ENCODE measurements at places on chromosomes 1 and 21.
A peak's percentile ranks its signal among the peaks of the same experiment; 100 is the strongest.

DNA sequence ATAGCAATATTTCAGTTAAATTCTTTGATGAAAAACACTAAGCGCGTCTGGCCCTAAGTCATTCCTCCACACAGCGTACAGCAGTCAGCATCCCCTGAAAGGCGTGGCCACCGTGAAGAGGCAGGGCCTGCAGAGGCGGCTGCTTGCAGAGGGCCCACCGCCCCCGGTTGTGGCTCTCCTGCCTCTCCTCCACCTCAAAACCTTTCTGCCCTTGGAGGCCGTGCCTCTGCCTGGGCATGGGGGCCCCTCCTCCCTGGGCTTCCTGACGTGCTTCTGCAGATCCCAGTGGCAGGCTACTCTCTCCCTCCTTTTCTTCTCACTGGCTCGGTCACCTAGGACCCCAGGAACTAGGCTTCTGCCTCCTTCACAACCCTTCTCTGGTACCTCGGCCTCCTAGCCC is 16.2 kb downstream of the CLSTN1 start:
- DNase-seq: no peak

DNA sequence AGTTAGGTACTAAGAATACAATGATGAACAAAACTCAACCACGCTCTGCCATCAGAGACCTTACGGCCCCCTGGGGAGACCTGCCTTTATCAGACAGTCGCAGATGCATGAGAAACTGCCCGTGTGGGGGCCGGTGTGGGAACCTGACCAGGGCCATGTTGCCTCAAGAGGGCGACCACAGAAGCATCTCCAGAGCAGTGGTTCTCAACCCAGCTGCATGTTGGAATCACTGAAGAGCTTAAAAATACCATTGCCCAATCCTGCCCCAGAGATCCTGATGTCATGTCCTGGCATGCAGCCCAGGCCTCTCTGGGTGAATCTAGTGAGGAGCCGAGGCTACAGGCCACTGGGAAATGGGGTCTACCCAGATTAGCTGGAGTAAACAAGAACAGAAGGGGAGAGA is 108.7 kb downstream of the PRDM2 start:
- DNase-seq: no peak

- peak; percentile 66 for DNase-seq
These were observed at the start of gene DMRTA2 for GRCh38 chr1:50422946-50423669. TSS of gene DMRTA2 (minus strand) at chr1:50423443. CDS start at chr1:50421536, 1,907 bp downstream.

DNA sequence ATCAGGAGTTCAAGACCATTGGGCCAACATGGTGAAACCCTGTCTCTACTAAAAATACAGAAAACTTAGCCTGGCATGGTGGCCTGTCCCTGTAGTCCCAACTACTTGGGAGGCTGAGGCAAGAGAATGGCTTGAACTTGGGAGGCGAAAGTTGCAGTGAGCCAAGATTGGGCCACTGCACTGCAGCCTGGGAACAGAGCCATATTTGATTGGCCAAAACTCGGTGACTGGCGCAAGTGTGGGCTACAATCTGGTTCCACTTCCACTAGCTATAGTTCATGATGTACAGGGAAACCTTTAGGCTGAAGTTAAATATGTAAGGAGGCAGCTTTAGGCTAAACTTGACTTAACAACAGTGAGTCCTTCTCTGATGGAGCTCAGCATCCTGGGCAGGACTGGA is 20.2 kb downstream of the SLC30A10 start:
- DNase-seq: no peak

DNA sequence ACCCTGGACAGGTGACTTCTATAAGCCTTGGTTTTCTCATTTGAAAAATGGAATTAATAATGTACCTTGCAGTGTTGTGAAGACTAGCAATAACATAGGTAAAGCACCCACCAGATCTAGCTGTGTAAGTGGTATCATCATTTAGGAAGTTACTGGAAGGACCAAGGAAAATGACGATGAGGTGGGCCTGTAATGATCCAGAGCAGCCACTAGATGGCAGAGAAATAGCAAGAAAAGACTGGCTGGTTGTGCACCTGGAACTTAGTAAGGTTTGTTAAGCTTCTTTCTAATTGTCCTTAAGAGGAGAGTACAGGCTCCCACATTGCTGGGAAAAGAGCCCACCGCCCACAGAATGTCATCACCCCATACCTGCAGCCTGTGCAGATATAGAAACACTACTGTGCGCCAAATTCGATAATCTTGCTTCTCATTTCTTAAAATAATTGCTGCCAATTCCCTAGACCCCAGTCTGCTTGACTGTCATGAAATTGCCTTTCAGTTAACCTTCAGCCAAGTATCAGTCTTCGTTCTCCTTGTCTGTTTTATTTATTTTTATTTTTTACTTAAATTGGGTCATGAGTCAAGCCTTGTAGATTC is 37.2 kb downstream of the WNT4 start:
- DNase-seq: peak; percentile 48

DNA sequence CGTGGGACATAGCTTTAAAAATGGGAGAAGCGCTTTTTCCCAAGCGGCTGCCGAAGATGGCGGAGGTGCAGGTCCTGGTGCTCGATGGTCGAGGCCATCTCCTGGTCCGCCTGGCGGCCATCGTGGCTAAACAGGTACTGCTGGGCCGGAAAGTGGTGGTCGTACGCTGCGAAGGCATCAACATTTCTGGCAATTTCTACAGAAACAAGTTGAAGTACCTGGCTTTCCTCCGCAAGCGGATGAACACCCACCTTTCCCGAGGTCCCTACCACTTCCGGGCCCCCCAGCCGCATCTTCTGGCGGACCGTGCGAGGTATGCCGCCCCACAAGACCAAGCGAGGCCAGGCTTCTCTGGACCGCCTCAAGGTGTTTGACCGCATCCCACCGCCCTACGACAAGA is 245.5 kb downstream of the MRPL39 start:
- no peak for DNase-seq

- DNase-seq: no peak
These were observed 580 bp upstream of the AZIN2 start for GRCh38 chr1:33080373-33080772.

DNA sequence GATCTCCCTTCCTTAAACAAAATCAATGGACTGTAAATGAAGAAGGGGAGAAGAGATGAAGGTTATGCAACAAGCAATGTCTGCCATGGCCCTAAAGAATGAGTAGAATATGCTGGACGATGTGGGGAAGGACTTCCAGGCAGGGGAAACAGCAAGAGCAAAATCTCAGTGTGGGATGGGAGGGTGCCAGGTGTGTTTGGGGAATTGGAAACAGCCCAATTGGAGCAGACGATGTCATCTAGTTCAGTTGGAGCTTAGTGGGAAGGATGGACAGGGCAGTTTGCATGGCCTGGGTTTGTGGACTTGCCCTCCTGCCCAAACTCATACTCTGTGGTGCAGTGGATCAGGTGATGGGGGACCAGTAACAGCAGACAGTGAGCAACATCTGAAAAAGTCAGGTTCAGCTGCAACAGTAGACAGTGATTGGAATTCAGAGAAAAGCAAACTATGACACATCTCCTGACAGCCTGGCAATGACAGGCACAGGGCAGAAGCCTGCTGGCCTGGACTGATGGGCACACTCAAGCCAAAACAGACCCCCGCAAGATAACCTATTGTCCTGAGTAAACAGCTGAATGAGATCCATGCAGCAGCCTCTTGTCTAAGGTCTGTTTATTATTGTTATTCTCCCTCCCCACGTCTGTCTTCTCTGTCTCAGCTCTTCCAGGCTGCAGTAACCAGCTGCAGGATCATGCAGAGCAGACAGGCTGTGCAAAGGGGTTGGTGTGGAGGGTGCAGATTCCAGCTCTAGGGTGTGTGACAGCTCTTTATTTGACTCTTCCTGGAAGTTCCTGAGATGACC is 50.5 kb upstream of the PRELP start:
- DNase-seq: no peak

DNA sequence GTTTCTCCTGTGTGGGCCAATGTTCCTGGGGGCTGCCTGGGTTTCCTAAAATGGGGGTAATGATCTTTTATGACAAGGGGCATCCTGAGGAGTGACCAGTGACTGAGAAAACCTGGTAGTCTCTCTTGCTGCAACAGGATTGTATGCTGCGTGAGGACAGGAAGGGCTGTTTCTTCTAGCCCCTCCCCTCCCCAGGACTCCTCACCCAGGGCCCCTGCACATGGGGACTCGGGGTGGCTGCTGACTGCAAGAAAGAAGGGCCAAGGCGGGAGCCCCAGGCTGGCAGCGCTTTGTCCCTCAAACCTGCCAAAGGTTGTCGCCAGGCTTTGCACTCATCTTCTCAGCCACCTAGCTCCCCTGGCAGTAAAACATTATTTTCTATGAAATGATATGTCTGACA is 442.4 kb downstream of the CAMTA1 start:
- no peak for DNase-seq

DNA sequence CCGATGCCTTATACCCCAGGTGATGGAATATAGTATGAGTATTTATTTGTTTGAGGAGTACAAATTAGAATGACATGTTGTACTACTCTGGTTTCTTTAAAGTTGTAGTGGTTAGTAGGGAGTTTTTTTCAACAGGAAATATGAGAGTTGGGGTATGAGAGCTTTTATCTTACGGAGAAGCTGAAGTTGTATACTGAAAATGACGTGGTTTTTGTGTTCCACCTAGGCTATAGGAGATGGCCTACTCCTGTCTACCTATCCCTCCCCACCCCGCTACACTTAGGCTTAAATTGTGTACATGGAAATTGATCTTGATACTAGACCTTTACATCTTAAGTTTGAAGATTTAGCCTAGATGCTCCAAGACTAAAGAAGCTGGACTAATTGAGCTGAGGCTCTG is 6.8 kb upstream of the HAX1 start:
- DNase-seq: no peak

GRCh38 chr1:89884718-89885596 is 64.1 kb downstream of the LRRC8D start:
- no peak for DNase-seq

- DNase-seq: no peak
These were observed 29.7 kb upstream of the PYHIN1 start for GRCh38 chr1:158901623-158902022.

- DNase-seq: no peak
These were observed 4.3 kb upstream of the PIK3R3 start for GRCh38 chr1:46136711-46137110.

- no peak for DNase-seq
These were observed 63.6 kb upstream of the TTLL7 start for GRCh38 chr1:84062496-84062895.

DNA sequence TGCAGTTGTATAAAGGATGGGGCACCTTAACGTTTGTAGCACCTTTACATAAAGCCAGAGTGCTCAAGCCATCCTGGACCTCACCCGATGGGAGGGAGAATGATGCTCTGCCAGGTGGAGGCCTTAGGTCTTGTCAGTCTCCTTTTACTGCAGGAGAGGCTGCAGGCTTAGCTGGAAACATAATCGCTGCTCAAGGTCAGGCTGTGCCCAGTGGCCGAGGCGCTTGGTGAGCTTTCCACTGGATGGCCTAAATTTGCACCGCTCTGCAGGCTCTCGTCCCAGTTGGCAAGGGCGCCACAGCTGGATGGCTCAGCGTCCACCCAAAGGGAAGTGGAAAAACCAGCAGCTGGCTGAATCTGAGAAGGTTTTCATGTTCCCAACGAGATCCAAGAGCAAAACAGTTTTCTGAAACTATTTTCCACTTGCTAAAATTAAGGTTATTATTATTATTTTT is 438.9 kb downstream of the CAMTA1 start:
- no peak for DNase-seq

- DNase-seq: no peak
These were observed 23.9 kb downstream of the HSPG2 start for GRCh38 chr1:21913258-21913657.

GRCh38 chr1:30043256-30043655 is 680.1 kb downstream of the MATN1 start:
- no peak for DNase-seq

DNA sequence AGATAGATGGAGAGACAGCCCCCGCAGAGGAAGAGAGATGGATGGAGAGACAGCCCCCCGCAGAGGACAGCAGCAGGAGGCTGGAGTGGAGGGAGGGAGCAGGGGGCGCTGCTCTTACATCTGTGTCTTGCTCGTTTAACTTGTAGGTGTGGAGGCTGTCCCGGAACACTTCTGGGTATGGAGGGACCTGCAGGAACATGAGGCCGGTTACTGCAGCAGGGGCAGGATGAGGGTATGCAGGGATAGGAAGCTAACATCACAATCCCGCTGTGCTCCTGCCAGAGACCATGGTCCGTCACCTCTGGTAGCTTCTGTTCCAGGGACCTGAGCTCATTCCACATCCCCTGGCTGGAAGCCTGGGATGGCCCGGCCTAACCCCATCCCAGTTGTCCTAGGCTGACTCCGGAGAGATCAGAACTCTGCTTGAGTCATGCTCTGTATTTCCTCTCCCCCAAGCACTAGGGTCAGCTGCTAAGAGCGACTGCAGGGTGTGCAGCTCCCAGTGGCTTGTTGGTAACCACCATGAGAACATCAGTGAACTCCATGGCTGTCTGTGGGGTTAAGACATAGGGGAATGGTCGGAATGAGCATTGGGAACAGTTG is 36.7 kb upstream of the GOLT1A start:
- no peak for DNase-seq

GRCh38 chr1:156608981-156609380 is 7.7 kb upstream of the GPATCH4 start:
- no peak for DNase-seq

DNA sequence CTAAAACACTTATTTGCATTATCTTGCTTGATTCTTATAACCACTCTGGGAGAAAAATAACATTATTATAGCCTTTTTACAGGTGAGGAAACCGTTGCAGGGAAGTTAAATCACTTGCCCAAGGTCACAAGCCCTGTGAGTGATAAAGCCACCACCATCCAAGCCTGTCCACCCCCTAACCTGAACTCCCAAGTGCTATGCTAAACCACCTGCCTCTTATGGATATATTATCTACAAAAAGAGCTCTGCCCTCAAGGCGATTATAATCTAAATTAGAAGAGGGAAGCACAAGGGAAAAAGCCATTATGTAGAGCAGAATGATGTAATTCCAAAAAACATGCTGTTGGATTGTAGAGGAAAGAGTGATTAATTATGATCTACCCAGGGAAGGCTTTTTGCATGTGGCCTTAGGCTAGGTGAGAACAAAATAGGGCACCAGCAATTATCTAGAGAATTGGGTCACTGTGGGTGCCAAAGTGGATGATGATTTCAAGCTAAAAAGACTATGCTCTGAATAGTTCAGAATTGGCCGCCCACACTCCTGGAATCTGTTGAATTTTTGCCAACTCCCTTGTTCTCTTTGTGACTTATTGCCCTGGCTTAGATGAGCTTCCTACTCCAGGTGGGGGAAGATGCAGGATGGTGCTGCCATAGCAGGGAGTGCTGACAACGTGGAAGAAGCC is 205.3 kb downstream of the FGGY start:
- no peak for DNase-seq

DNA sequence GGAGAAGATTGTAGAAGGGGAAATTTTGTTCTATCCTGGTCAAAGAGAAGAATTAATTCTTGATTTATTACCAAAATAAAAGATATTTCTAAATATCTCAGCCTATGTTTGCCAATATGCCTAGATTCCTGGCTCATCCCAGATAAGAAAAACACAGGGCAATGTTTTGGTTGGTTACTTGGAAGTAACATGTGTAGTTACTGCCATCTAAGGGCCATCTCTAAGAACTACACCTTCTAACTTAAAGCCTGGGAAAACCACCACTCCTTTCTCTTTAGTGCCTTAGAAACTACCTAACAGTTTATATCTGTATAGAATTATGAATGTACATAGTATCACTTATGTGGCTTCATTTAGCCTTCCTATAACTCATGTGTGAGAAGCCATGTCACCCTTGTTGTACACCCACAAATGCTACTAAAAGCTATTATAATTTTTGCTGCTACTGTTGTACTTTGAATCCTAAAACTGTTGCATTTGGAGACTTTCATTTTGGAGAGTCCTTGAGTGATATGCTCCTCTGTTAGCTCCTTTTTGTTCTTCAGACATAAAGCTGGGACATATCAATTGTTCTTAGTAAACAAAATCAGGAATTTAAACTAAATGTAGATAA is 4.5 kb downstream of the AIM2 start:
- DNase-seq: peak; percentile 45

- no peak for DNase-seq
These were observed 57.0 kb downstream of the GPR161 start for GRCh38 chr1:168079761-168080160.

Measured in spinal cord (tissue), 10 donors.